ENCODE measurements at places on chromosomes 12 and 14. TPM values are rescaled to one million over a fixed set of nuclear protein-coding genes. Genes with fewer than 3 reads are reported as not detected.

The TAS2R20 gene
- not detected for polyA plus RNA-seq

The STRN3 gene
- 8.9 TPM for polyA plus RNA-seq

GRCh38 chr14:99535448-99535847, 54.2 kb downstream of the CCNK start:
- no peak for DNase-seq

The MMP17 gene
- 15.5 TPM for polyA plus RNA-seq
